ENCODE measurements at places on chromosomes 12 and 14.

- DNase-seq = no peak
Observed at GRCh38 chr12:104994336-104994735, 8.2 kb downstream of the NOPCHAP1 start.

DNA sequence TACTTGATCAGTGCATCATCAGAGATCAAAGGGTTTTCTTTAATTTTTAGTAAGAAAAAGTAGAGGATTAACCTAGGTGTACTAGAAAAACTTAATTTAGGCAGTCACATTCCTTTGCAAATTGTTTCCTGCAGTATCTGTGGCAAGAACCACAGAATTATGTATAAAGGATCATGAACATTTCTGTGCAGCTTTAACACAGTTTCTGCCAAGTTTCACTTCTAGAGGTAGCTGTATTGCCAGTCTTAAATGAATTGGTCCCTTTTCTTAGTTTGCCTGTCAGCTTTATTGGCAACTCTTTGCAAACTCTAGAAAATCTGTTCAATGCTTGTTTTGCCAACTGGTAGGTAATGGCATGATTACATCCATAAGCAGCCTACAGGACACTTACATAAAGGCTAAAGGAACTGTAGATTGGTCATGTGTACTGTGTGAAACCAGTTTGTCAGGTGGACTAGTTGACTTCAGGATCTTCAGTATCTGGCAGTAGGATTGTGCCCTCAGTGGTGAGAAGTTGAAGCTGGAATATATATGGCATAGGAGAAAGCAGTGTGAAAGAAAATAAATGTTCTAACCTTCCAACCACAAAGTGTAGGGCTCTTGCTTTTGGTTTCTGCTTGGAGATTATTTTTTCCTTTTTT lies 75.9 kb downstream of the TTLL5 start:
- DNase-seq = no peak

DNA sequence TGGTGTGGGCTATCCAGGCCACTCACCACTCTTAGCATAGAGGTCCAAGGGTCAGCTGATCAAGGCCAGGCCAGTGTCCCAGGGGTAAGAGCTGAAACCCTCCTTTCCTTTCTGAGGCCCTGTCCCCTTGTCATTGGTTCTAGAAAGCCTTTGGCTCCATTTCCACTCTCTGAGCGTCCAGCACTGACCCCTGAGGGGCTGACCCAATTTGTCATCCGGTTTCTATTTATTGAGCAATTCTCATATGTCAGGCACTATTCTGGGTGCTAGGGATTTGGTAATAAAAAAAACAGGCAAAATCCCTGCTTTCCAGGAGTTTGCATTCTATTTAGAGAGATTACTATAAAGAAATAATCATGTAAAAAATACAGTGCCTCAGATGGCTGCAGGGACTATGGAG lies 3.4 kb downstream of the KRT77 start:
- DNase-seq = no peak

DNA sequence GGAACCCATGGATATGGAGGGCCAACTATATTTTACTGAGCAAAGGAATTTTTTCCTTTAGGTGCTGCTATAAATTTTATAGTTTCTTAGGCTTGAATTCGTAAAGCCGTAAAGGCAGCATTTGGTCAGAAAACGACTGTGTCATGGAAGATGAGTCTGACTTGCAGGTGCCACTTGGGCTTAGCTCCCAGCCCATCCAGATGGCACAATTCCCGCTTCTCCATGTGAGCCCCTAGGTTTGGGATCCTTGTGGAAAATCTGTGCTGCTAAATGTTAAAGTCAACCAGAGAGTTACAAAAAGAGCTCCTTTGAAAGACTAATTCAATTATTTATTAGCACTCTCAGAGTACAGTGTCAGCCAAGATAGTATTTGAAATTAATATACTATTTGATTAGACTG lies 120.1 kb upstream of the NPAS3 start:
- DNase-seq = no peak

GRCh38 chr12:57734591-57734990 lies 4.0 kb downstream of the AGAP2 start:
- no peak for DNase-seq

- no peak for DNase-seq
Observed at GRCh38 chr14:94702629-94703028, 67.3 kb downstream of the GSC start.

DNA sequence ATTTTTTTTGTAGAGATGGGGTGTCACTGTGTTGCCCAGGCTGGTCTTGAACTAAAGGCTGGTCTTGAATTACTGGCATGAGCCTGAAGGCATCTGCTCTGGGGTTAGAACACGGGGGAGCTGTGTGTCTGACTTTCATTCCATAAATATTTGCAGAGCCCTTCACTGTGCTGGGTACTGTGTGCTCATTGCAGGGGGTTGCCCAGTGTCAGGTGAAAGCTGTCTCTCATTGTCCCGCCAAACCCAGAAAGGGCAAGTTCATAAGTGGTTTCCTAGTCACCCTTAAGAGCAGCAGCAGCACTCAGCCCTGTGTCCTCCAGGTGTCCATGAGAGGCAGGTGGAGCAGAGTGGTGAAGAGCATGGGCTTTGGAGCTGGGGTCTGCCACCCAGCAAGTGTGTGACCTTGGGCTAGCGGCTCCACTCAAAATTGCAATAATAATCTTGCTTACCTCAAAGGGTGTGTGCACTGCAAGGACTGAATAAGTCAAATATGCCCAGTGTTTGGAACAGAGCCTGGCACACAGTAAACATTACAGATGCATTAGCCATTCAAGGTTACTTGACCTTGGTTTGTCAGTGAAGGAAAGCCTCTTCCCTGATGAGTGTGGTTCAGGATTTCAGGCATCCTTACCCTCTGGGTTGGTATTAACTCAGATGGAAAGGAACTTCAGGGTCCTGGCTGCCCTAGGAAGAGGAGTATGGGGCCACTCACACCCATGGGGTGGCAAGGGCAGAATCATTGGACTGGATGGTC lies 4.4 kb upstream of the SMIM41 start:
- no peak for DNase-seq

GRCh38 chr12:58184212-58184611 lies 242.8 kb downstream of the ATP23 start:
- DNase-seq = no peak

DNA sequence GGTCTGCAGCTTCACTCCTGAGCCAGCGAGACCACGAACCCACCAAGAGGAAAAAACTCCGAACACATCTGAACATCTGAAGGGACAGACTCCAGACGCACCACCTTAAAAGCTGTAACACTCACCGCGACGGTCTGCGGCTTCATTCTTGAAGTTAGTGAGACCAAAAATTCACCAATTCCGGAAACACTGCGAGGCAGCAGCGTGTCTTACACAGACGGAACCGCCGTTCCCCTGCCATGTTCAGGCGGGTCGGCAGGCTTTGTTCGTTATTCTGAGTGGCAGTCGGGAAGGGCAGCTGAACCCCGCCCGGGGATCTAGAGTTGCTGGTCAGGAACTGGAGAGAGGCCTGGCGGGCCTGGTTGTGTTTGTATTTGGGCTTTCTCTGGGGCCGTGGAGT lies 20.3 kb upstream of the LPCAT3 start:
- DNase-seq = no peak

- DNase-seq = no peak
Observed at GRCh38 chr12:5230156-5230555, 186.5 kb downstream of the KCNA5 start.

DNA sequence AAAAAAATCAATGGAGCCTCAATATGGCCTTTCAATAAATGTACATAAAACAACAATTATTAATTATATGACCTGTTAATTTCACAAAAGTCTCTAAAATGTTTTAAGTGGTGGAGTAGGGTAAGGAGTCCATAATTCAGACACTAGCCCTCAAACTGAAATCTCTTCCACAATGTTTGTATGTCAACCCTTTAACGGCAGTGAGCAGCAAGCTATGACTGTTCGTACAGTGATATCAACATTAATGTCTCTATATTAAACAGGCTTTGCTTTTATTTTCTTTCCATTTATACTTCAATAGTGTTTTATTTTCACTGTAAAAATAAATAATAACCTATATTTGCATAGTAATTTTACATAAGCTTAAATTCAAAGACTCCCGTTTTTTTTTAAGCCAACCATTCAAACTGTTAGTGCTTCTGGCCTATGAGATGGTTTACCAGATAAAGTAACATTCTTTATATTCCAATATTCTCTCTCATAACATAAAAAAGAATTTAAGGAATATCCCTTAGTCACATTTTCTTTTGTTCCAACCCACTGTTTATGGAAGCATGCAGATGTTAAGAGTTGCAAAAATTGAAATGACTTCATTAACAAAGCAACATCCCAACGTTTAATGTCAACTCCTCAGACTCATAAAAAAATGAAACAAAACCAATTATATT lies 2.3 kb downstream of the CDK17 start:
- no peak for DNase-seq

- DNase-seq = no peak
Observed at GRCh38 chr14:33039311-33039710, 100.6 kb downstream of the NPAS3 start.

DNA sequence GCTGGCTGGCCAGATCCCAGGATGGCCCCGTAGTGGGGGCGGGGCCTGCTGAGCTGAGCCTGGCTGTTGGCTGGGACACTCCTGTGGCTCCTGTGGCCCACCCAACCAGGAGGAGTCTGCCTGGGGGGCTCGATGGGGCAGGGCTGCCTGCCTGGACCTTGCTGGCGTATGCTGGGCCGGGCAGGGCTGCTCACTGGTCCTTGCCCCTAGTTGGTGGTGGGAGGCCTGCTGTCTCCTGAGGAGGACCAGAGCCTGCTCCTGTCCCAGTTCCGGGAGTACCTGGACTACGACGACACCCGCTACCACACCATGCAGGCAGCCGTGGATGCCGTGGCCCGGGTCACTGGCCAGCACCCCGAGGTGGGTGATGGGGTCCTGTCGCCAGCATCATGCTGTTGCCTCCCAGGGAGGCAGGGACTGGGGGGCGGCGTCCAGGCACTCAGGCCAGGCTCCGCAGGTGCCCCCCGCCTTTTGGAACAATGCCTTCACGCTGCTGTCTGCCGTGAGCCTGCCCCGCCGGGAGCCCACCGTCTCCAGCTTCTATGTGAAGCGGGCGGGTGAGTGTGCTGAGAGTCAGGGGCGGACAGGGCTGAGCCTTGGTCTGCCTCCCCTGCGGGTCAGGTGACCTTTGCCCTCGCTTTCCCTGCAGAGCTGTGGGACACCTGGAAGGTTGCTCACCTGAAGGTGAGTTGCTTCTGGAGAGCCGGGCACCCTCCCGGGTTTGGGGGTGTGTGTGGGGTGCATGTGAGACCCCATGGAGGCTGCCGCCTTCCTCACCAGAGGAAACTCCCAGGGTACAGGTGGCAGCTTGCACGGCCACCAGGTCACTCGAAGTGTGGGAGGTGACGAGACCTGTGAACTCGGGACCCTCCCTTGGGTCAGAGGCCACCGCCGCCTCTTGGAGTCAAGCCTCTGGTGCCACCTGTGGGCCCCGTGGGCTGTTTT lies 3.4 kb downstream of the NOC4L start:
- no peak for DNase-seq

DNA sequence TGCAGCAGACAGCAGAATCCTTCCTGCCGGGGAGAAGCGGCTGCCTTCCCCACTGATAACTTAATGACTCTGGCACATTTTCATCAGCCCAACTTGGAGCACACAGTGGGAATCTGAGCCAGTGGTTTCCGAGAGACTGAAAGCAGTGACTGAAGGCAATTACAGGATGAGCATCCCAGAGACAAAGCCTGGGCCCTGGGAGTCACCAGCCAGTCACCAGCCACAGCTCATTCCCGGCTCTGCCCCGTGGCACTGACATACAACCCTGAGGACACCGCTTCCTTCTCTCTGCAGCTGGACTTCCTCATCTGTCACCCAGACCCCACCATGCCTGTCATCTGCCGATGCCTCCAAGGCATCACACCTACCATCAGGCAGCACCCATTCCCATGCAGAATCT lies 192.3 kb downstream of the DPF3 start:
- DNase-seq = no peak

DNA sequence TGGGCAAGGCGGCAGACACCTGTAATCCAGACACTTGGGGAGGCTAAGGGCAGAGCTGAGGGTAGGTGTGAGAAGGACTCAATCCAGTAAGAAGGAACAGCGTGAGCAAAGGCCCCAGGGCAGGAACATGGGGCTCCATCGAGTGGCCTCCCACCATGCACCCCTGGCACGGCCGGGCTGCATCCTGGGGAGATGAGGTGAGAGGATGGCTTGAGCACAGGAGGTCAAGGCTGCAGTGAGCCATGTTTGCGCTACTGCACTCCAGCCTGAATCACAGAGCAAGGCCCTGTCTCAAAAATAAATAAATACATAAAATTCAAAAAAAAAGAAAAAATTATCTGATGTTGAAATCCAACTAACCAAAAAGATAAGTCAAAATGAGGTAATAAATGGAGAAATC lies 58.5 kb downstream of the ARL6IP4 start:
- DNase-seq = no peak

DNA sequence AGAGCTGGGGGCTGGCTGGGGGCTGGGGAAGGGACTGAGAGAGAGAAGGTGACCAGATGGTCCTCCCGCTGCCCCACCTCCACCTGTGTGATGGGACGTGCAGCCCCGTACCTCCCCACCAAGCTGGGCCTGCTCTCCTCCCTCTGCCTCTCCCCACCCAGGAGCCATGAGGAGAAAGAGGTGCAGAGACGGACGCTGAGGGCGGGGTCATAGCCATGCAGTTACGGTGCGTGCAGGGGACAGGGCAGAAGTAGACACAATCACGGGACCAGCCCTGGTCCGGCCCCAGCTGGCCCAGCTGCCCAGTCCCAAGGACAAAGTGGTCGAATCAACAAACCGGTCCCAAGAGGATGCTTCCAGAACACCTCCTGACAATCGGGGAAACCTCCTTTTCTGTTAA lies 33.2 kb downstream of the RFLNA start:
- no peak for DNase-seq

DNA sequence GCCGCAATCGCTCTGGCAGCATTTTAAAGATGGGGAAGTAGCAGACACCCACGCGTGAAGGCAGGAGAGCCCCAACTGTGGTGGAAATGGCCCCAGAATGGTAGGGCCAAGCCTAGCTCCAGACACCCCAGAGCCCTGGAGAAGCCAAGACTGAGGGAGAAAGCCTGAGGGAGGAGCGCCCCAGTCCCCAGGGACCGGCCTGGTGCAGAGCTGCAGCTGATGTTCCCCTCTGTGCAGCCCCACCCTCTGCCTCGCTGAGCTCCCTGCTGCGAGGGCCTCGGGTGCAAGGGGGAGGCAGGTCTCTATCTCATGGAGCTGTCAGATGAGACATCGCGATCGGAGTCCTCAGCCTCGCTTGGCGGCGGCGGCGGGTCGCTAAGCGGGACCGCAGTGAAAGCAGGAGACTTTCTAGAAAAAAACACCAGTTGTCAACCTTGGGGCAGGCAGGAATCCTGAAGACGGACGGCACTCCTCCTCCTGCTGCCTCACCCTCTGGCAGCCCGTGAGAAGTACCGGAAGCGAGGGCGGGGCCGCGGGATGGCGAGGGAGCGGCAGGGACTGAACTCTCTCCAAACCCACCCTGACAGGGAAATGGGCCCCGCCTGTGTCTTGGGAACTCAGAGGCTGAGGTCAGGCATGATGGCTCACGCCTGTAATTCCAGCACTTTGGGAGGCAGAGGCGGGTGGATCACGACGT lies 6.0 kb downstream of the GAPDH start:
- DNase-seq = no peak

GRCh38 chr12:109946505-109946904 lies 46.4 kb downstream of the TCHP start:
- no peak for DNase-seq

All from stimulated activated CD4-positive, alpha-beta T cell treated with anti-CD3 and anti-CD28 coated beads, Interleukin-1b, Interleukin-23, amount 100 ng/mL, for 1 hour (primary cell).